ENCODE measurements at places on chromosomes 2 and 18.
A peak's percentile ranks its signal among the peaks of the same experiment; 100 is the strongest.

DNA sequence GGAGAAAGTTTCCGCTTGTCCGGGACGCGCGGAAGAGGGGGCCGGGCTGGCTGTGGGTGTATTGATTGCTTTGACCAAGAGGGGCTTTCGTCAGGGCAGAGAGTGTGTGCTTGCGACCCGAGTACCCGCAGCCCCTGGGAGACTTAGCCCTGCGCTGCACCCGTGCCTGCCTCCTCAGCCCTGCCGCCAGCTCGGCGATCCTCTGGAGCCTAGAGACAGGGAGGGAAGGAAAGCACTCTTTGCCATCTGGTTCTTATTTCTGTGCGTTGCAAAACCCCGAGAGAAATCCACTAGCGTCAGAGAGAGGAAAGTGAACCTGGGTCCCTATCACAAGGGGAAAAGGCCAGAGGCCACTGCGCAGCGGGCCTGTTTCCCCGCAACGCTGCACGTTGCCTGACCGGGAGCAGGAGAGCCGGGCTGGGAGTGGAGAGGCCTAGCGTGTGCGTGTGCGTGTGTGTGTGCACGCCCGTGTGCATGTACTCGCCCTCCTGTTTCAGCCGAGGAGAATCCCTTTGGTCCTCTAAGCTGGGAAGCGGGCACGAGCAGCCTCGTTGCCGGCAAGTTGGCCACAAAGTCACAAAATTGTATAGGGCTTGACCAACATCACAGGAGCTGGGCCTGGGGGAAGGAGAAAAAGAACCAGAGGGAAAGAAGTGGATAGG, 1.7 kb downstream of the SIX3 start:
- DNase-seq = no peak

DNA sequence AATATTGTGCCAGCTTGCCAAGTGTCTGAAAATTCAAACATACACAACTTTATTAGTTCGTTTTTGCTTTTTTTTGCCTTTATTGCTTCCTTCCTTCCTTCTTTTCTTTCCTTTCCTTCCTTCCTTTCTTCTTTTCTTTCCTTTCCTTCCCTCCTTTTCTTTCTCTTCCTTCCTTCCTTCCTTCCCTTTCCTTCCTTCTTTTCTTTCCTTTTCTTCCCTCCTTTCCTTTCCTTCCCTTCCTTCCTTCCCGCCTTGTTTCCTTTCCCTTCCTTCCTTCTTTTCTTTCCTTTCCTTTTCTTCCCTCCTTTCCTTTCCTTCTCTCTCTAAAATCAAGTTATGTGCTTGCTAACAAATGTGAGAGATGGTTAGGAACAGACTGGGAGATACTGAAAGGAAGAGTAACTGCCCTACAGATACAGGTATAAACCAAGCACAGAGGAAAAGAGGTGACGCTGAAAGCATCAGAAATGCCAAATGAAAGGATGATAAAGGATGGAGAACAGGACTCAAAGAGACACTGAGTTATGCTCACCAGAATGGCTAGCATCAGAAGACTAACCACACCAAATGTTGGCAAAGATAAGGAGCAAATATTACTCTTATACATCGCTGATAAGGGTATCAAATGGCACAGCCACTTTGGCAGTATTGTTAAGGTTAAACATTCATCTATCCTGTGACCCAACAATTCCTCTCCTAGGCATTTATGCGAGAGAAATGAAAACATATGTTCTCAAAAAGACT, 151.6 kb downstream of the MREG start:
- no peak for DNase-seq

DNA sequence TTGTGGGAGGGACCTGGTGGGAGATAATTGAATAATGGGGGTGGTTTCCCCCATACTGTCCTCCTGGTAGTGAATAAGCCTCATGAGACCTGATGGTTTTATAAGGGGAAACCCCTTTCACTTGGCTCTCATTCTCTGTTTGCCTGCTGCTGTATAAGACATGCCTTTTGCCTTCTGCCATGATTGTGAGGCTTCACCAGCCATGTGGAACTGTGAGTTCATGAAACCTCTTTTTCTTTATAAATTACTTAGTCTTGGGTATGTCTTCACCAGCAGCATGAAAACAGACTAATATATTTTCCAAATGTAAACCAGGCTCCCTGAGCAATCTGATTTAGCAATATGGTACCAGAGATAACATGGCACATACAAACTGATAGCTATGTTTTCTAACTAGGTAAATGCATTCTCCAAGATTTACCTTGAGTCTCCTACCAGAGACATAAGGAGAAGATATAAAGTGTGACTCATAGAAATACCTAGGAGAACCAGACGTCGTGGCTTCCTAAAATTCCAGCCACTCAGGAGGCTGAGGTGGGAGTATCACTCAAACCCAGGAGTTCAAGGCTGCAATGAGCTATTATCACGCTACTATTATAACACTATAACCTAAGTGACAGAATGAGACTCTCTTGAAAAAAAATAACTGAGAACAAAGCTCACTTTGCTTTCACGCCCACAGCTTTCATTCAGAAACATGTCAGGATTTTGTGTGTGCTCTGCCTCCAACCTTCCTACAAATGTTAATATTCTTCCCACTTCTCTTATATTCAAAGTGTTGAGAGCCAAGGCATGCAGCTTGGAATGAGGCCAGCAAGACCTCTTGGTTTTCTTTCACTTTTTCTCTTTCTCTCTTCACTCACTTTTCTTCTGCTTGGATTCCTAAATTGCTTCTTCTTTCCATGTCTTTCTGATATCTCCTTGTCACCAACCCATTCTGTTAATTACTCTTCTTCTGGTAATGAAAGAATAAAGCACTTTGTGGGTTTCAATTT, 263.9 kb upstream of the UBE2E3 start:
- no peak for DNase-seq

DNA sequence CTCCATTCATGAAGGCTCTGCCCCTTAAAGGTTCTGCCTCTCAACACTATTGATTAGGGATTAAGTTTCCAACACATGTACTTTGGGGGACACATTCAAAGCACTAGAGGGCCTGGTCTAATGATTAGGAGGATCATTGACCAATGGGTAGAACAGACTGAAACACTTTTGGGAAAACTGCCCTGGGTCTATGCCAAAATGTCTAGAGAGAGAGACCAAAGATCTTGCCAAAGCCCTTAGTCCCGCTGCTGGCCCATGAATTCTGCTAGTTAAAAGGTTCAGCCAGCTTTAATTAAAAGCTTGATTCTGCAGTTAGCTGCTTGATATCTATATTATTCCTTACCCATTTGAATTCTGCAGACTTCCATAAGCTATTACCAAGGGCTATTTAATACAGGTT, 613.2 kb downstream of the SLC4A3 start:
- no peak for DNase-seq

DNA sequence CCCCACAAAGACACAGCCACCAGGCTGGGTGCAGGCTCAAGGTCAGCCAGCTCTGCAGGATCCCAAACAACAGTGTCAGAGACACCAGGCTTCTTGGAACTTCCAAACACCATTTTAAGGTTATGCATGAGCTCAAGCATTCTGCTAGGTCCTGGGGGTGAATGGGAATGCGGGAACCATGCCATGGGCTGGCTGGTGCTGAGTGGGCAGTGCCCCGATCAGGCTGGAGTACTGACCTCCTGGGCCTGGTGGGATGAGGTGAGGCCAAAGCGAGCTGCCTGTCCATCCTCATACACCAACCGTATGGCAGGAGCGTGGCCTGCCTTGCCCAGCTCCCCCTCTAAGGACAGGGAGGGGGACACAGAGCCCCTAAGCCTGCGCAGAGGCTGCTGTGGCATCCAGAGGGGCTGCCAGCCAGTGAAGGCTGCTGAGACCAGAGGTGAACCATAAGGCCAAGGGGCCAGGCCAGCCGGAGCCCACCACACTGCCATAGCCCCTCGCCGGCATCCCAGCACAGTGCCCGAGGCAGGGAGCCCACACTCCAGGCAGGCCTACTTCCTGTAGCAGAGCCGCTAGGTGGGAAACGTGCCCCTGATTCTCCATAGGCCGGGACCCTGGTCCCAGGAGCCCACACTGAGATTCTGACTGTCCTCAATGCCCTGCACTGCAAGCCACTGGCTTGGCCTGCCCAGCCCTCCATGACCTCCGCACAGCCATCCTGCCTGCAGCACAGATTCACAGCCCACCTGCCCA, 135.0 kb downstream of the HDAC4 start:
- DNase-seq = no peak

DNA sequence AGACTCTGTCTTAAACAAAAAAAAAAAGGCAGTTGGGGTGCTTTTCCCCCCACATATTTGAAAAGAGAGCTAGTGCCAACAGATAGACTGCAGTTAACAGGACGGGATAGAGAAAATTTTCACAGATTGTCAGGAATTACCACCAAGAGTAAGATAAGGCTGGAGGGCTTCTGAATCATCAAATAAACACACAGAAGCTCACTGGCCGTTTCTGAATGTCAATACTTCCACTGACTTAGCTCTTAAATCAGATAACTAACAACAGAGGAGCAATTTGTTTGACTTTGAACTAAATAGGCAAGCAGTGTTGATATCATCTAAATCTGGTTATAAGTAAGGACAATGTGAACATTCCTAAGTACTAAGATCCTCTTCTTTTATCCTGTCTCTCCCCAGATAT, 34.7 kb downstream of the PIEZO2 start:
- DNase-seq = no peak

DNA sequence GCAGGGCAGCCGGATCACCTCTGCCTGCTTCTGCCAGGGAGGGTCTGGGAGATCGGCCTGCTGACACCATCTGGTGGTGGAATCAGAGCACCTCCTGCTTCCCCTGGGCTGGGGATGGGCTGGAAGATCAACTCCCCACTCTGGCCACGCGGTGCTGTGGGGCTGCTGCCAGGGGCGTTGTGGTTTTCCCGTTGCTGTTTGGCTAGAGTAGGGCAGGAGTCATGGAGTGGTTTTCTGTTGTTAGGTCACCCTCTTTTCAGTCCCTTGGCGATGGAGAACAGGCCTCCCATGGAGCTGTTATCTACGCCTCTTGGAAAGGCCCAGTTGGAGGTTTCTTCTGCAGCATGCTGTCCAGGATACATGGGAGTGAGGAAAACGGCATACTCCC, 15.2 kb downstream of the BCL2L11 start:
- DNase-seq = no peak

DNA sequence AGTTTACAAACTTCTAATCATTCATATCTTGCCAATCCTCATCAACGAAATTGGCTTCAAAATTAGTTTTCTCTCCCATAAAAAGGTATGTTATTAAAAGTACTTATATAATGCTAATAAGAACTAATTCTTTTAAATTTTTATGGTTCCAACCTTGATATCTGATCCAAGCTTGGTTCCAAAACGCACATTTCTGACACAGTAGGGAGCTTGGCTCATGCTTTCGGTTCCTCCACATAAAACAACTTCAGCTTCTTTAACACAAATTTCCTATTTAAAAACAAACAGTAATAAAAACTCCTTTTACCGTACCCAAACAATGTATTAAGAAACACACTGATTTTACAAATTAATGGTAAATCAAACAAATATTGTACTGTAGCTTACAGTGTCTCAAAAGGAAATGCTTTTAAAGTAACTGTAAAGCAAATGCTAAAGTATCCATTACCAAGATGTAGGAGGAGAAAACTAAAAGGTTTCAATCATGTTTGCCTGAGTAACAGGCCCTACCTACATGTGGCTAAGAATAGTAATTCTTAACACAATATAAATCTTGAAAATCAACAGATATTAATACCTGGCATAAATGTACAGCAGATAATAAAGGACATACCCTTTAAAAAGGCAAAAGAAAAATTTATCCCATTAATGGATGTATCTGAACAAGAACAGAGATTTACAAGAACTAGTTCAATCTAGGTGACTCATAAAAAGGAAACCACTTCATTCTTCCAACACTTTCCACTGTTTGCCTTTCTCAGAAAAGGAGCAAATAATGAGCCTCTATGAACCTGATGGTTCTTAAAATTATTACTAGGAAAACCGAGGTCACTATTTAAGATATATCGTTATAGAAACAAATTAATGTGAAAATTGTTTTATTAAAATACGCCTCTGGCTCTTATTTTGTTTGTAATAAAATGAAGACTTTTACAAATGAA, 17.5 kb downstream of the ACAA2 start:
- DNase-seq = no peak

GRCh38 chr18:74724186-74724585, 126.5 kb downstream of the ZNF407 start:
- no peak for DNase-seq

DNA sequence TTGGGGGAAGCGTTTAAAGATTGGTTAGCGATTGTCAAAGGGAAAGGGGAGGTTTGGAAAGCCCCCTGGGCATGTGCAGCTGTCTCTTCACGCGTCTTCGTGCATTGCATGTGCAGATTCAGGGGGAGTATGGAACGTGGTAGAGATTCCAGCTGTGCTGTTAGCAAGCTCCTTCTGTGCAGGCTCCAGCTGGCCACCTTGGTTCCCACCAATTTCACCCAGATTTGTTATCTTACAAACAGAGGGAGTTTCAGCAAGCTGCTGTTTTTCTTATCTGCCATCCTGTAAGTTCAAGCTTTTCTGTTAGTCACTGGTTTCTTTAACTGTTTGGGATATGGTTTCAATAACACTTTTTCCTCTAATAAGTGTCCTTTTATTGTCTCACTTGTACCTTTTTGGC, 30.4 kb downstream of the FARP2 start:
- no peak for DNase-seq

- no peak for DNase-seq
Observed at GRCh38 chr18:31209041-31209440, 46.4 kb upstream of the DSC1 start.

- peak; percentile 78 for DNase-seq
Observed at GRCh38 chr2:235779444-235779896, 285.6 kb downstream of the AGAP1 start.

DNA sequence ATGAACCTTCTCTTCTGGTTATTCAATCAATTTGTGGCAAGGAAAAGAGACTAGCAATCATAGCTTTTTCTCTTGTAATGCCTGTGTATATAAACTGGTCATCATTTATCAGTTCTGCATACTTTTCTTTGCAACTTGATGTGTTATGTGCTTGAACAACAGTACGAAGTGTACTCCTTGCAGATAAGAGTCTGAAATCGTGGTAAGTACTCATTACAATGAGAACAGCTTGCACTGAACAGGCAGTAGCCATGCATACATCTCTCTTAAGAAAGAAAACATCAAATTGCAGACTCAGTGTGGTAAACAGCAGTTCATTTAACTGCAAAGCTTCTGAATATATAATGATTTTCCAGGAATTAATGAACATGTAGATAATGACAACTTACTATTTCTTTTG, 64.3 kb downstream of the GREB1L start:
- no peak for DNase-seq

GRCh38 chr2:850429-850828, 100.2 kb upstream of the SNTG2 start:
- no peak for DNase-seq

DNA sequence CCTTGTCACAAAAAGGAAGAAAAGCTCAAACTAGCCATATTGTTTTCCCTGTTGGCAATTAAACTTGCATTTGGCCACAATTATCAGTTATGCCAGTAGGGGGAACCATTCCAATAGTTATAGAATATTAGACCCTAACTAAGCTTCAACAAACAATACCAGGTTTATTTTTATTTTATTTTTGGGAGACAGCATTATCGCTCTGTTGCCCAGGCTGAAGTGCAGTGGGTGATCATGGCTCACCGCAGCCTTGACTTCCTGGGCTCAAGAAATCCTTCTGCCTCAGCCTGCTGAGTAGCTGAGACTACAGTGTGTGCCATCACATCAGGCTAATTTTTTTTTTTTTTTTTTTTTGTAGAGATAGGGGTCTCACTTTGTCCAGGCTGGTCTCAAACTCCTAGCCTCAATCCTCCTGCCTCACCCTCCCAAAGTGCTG, 102.1 kb downstream of the ATAD2B start:
- no peak for DNase-seq

GRCh38 chr2:99488539-99489062, 1.2 kb downstream of the REV1 start:
- no peak for DNase-seq
